ENCODE measurements at places on chromosomes 1 and 21.

DNA sequence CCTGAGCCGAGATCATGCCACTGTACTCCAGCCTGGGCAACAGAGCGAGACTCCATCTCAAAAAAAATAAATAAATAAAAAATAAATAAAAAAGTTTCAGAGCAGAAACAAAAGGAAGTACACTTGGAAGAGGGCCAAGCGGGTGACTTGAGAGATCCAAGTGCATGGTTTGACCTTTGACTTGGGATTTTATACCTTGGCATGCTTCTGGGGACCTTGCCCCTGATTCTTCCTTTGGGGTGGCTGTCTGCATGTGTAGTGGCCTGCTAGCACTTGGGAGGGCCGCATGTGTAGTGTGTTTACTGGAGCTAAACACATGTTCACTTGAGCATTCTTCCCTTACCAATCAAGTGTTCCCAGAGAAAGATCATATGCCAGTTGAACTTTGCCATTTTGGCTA lies 114.0 kb downstream of the DTL start:
- DNase-seq: no peak

DNA sequence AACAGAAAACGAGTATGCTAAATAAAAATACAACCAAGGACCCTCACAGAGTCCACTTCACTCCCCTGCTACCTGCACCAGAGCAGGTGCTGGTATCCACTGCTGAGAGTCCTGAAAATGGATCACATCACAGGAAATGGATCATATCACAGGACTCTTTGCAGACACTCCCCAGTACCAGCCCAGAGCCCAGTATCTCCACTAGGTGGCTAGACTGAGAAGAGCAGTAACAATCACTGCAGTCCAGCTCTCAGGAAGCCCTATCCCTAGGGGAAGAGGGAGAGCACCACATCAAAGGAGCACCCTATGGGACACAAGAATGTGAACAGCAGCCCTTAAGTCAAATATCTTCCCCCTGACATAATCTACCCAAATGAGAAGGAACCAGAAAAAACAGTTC lies 28.0 kb downstream of the AGBL4 start:
- no peak for DNase-seq

DNA sequence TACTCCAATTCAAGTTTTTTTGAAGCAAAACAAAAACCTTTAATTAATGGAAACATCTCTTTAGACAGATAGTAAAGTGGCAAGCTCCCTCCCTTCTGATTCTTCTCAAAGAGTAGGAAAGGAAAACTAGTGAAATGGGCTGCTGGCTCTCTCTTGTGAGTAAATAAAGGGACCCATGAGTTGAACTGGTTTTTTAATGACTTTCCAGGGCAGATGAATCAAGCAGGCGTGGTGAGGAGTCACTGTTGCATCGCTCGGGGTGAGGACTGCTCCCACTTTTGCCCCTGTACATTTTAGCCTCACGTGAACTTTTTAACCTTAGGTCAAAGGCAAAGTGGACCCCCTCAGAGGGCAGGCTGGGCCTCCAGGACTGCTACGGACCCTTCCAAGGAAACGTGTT lies 64.8 kb downstream of the ABCA4 start:
- no peak for DNase-seq

DNA sequence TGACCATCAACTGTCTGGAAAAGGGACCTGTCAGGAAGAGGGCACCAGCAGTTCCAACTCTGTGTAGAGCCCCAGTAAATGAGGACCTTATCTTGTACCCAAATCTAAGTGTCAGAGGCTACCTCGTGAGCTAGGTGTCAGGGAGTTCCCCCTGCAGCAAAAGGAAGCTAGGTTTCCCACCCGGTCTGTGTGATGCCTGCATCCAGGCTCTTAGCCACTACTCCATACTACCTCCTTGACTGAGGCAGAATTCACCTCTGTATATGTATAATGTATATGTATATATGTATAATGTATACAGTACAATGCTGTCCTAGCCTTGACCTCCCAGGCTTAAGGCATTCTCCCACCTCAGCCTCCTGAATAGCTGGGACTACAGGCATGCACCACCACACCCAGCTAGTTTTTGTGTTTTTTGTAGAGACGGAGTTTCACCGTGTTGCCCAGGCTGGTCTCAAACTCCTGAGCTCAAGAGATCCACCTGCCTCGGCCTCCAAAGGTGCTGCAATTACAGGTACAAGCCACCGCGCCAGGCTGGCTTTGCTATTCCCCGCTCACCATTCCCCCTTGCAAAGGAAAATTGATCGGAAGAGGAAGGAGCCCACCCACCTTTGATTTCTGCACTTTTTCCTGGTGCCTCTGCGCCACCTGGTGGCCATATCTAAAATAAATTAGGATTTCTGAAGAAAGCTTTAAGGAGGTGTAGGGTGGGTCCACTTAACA lies 15.7 kb upstream of the LUZP1 start:
- DNase-seq: peak; percentile 37

DNA sequence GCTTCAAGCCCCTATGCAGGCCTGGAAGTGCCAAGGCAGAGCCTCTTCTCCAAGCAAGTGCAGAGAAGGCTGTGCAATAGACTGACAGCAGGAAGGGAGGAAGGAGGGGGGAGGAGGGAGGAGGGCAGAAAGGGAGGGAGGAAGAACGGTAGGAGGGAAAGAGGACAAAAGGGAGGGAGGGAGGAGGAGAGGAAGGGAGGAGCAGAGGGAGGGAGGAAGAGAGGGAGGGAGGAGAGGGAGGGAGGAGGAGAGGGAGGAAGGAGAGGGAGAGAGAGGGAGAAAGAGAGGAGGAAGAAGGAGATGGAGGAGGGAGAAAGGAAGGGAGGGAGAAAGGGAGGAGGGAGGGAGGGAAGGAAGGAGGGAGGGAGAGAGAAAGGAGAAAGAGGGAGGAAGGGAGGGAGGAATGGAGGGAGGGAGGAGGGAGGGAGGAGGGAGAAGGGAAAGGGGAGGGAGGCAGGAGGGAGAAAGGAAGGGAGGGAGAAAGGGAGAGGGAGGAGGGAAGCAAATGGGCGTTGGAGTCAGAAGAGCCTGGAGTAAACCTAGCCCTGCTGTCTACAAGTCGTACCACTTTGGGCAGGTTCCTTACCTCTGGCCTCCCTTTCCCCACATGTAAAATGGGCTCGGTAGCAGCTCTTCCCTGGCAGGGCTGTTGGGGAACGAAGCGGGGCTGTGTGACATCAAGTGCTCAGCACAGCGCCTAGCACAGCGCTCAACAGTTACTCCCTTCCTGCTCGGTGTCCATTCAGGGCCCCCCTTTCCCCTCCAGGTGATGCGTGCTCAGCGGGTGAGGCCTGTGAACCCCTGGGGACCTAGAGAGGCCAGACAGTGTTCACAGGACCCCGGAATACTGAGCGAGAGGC lies 244.6 kb downstream of the NPHP4 start:
- DNase-seq: no peak

DNA sequence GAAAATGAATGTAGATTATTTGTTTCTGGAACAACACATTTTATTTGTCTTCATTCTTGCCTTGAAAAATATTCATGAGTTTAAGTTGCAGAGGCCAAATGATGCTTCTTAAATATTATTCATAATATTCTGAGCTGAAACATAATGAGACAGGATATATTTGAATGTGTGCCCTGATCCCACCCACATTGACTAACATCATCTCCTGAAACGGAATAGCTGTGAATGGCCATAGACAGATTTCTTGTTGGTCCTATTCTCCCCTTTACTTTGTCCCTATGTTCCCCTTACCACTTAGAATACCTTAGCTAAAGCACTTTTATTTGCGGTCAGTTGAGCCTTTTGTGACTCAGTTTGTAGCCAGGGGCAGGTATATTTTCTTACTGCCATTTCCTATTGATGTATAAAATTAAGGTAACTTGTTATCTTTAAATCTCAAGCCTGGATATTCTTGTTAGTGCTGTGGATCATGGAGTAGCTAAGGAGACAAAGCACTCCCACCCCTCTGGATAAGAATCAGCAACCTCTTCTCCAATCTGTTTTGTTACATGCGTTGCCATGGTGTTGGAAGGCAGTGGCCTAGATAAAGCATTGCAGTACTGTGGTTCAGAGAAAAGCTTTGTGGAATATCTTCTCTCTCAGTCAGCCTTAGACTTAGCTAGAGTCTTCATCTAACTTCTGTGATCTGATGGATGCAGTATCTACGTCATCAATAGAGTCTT lies 478.5 kb upstream of the DEPDC1 start:
- DNase-seq: no peak

- DNase-seq: no peak
Observed at GRCh38 chr1:117696561-117696960, 90.7 kb downstream of the TENT5C start.

DNA sequence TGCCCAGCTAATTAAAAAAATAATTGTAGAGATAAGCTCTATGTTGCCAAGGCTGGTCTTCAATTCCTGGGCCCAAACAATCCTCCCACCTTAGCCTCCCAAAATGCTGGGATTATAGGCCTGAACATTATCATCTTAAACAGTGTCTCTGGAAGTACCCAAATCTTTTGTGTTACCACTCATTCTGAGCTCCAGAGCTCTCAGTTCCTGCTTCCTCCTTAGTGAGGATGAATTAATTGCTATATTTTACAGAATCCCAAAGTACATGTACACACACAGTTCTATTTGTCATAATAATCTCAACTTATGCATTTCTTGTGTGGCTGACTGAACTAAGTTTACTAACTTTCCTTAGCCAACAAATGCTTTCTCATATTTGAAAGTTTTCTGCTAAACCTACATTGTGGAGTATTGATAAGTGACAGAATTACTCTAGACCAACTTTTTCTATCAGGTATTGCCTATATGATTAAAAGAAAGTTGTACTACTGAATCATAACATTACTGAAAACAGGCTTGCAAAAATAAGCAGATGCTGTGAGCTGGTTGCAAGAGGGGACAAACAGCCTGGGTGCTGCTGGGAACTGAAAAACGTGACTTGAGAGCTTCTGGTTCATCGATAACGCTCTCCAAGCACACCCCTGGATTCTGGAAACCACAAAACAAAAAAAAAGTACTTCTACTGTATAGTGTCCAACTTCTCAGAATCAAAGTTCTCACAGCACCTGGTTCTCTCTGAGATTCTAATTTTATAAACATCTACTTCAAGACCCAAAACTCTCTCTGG lies 15.3 kb downstream of the VAV3 start:
- DNase-seq: no peak

DNA sequence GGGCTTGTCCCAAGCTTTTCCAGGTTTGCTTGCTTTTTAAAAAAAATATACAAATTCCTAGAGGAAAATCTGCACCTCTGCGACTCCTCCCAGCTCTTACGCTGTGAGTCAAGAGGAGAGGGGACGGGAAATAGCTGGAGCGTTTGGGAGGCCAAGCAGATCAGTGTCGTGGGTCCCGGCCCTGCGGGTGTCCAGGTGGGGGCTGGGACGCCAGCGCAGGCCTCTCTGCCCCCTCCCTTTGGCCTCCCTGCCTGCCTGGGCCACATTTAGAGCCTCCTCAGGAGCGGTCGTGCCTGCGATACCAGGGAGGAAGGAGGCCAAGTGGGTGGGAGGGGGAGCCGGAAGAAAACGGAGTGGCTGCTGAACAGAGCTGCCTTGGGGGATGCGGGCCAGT lies 9.0 kb downstream of the WNT4 start:
- DNase-seq: no peak

- no peak for DNase-seq
Observed at GRCh38 chr1:219500327-219500897, 112.5 kb downstream of the ZC3H11B start.

DNA sequence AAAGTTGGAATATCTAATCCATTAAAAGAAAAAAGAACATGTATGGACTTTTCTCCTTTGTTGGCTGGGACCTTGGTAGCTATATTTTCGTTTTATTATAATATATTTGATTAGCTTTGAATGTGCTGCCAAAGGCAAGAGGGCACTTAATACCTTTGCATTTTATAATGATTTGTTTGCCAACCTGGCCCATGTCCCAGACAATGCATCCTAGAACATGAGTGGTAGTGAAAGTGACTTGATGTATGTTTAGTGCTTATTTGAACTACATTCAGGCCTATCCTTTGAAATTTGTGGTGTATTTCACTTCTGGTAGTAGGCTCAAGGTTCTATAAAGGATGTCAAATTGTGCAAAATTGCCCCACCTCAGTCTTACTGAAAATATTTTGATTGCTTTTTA lies 25.9 kb downstream of the CACHD1 start:
- peak; percentile 58 for DNase-seq

DNA sequence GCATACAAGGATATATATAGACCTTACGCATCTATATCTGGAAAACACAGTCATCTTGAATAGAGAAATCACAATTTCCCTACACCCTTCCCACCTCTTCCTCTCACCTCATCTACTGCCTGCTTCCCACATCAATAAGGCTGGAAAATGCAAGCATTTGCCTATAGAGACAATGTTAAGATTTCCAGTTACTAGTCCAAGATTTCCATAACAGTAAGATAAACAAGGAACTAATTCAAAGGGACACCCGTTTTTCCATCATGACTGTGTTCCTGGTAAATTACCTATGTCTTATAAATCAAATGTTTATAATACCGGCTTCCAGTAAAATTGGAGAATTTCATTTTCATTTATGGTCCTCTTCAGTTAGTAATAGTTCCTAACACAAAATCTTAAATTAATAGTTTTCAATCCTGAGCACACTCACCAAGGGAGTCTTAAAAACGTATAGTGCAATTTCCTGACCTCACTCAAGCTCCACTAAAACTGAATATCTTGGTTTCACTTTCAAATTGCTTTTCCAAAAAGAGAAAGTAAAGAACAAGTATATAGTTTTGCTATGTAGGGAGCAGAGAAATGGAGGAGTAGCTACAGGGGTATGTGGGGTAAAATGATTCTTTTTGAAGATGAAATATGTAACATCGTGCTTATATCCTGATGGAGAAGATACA lies 398.7 kb downstream of the PLPP3 start:
- DNase-seq: no peak

DNA sequence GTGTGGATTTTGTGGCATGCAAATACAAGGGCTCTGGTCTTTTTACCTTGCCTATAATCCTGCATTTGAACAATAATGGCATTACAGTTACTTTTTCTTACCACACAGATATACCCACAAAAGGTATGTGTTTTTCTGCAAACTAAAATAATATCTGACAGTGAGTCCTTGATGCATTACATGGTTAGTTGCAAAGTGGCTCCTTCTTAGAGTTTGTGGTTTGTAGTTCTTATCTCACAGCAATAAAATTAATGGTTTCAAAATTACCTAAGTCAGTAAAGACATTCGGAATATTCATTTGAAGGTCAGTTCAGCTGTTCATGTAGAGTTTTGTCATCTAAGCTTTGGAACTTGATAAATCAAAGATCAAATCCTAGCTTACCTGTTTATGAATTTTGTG lies 43.5 kb downstream of the SNX7 start:
- no peak for DNase-seq

GRCh38 chr1:195345149-195345548 lies 1263.1 kb downstream of the KCNT2 start:
- DNase-seq: no peak

DNA sequence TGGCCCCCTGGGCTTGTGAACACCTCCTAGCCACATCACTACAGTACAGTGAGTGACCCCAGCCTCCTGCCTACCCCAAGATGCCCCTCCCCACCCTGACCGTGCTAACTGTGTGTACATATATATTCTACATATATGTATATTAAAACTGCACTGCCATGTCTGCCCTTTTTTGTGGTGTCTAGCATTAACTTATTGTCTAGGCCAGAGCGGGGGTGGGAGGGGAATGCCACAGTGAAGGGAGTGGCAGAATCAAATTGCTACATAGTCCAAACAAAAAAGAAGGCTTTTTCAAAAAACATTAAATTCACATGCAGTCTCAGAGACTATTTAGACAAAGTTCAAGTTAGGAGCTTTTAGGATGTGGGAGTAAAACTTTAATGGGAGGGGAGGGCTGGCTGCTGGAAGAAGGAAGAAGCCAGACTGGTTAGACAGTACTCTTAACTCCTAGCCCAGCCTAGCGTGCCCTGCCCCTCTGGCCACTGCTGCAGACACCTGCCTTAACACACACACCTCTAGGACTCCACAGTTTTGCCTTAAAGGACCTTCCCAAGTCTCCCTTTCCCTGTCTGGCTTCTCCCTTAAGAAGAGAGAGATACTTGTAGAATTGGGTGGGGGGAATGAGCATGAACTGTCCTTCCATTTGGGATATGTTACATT lies 9.4 kb downstream of the PEA15 start:
- no peak for DNase-seq

All from NCI-H1048 (cell line).